Natural killer cell (primary cell): ENCODE measurements at places on chromosomes 1 and 21.
A peak's percentile ranks its signal among the peaks of the same experiment; 100 is the strongest.

DNA sequence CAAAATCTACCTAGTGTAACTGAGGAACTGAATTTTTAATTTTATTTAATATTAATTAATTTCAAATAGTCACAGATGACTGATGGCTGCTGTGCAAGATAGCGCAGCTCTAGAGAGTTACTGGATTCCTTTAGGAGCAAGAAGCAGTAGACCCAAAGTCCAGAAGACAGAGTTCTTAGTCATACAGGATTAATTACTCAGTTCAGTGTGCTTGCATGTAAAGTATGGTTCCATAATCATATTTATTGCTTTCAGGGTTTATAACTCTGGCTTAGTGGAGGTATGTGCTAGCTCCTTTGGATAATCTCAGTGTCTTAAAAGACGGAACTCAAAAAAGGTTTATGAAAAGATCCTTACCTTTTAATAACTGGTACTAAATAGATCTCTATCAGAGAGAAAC, 17.4 kb downstream of the CEPT1 start:
- no peak for DNase-seq
- no peaks in the 10 kb centered on the region for H3K27me3 ChIP-seq
- H3K4me1 ChIP-seq = no peaks in the 10 kb centered on the region
- peaks cover 59% of the 10 kb centered on the region for H3K36me3 ChIP-seq
- H3K4me3 ChIP-seq = no peak overlapping the region
- no peak overlapping the region for H3K27ac ChIP-seq

- no peaks in the 10 kb centered on the region for H3K27me3 ChIP-seq
- no peak for DNase-seq
- no peak overlapping the region for H3K4me3 ChIP-seq
- no peaks in the 10 kb centered on the region for H3K36me3 ChIP-seq
- no peak overlapping the region for H3K27ac ChIP-seq
- no peaks in the 10 kb centered on the region for H3K4me1 ChIP-seq
Measured at GRCh38 chr1:51671527-51672325, 54.8 kb downstream of the OSBPL9 start.

GRCh38 chr21:28228636-28228995, 764.1 kb downstream of the LTN1 start:
- H3K36me3 ChIP-seq = no peaks in the 10 kb centered on the region
- no peak overlapping the region for H3K27ac ChIP-seq
- no peak overlapping the region for H3K4me3 ChIP-seq
- H3K4me1 ChIP-seq = no peaks in the 10 kb centered on the region

DNA sequence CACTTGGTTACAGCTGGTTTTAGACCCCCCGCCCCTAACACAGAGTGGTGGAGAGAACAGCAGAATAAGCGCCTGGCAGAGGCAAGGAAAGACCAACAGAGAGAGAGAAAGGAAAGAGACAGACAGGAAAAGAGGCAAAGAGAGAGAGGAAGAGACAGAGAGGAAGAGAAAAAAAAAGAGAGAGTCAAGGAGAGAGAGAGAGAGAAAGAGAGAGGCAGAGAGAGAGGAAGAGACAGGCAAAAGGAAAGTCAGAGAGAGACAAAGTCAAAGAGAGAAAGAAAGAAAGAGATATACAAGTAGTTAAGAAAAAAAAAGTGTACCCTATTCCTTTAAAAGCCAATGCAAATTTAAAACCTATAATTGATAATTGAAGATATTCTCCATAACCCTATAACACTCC, 13.0 kb upstream of the NEK2 start:
- no peak overlapping the region for H3K4me3 ChIP-seq
- no peak for DNase-seq
- no peaks in the 10 kb centered on the region for H3K27me3 ChIP-seq
- H3K4me1 ChIP-seq = peaks cover 20% of the 10 kb centered on the region
- peak overlapping the region; percentile 37 for H3K27ac ChIP-seq
- H3K36me3 ChIP-seq = no peaks in the 10 kb centered on the region
